ENCODE measurements at places on chromosomes 7 and 10.

DNA sequence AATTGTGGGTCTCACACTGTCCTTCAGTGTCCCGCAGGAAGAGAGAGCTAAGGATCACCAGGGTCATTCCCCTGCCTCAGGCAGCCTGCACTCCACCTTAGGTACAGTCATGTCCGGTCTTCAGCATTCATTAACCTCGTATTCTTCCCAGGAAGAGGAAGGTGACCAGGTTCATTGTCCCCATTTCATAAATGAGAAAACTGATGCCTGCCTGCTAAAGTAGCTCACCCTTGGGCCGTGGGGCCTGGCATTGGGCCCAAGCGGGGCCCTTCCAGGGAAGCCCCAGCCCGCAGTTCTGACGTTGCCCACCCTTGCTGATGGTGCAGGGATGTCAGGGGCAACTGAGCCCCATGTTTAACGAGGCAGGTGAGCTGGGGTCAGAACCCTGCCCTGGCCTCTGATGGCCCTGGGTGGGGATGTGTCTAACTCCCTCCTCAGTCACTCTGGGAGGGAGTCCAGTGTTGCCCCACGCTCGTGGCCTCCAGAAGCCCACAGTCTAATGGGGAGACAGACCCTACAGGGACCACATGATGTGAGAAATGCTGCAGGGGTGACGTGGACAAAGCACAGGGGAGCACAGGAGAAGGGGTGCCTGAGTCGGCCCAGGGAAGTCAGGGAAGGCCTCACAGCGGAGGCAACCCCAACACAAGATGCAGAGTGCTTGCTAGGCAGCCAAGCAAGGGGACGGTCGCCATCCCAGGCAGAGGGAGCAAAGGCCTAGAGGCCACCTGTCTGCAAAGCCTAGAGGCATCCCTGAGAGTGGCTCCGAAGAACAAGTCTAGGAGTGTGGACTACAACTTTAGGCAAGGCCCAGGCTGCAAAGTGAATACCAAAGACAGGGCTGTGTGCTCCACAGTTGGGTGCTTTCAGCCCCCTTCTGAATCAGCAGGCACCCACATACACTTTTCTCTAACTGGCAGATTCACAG, 25.1 kb downstream of the DDIT4 start:
- no peak for DNase-seq

GRCh38 chr10:58322072-58322834, 12.6 kb upstream of the UBE2D1 start:
- no peak for DNase-seq

GRCh38 chr10:128854963-128855362, 612.1 kb upstream of the MGMT start:
- DNase-seq = no peak

DNA sequence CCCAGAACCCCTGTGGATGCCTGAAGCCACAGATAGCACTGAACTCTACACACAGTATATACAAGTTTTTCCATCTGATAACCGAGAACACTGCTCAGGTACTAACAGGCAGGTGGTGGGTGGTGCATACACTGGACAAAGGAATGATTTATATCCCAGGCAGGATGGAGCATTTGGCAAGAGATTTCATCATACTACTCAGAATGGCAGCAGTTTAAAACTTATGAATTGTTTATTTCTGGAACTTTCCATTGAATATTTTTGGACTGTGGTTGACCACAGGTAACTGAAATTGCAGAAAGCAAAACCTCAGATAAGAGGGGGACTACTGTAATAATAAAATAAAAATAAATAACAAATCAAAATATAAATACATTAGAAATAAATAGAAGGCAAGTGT, 10.9 kb upstream of the KCNMA1 start:
- DNase-seq = no peak

GRCh38 chr7:67855322-67855721, 858.7 kb downstream of the TYW1 start:
- DNase-seq = no peak

- no peak for DNase-seq
Measured at GRCh38 chr10:24944512-24945255, 7.7 kb downstream of the PRTFDC1 start.

- DNase-seq = no peak
Measured at GRCh38 chr7:156025675-156026074, 213.4 kb upstream of the SHH start.

DNA sequence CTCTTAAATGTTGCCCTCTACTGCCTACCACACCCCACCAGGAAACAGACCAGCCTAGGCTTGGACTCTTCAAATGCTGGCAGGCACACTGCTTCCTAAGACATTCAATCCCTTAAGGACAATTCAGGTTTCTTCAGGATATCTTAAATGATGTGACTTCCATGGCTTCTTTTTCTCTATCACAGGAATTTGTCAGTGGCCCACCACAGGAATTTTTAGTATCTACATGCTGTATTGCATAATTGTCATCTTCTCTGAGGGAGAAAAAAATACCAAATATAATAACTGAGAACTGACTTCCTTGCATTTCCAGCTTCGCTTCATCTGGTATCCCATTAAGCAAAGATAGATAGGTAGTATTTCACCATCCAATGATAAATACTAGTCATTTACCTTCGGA, 129.3 kb downstream of the WNT2 start:
- no peak for DNase-seq

DNA sequence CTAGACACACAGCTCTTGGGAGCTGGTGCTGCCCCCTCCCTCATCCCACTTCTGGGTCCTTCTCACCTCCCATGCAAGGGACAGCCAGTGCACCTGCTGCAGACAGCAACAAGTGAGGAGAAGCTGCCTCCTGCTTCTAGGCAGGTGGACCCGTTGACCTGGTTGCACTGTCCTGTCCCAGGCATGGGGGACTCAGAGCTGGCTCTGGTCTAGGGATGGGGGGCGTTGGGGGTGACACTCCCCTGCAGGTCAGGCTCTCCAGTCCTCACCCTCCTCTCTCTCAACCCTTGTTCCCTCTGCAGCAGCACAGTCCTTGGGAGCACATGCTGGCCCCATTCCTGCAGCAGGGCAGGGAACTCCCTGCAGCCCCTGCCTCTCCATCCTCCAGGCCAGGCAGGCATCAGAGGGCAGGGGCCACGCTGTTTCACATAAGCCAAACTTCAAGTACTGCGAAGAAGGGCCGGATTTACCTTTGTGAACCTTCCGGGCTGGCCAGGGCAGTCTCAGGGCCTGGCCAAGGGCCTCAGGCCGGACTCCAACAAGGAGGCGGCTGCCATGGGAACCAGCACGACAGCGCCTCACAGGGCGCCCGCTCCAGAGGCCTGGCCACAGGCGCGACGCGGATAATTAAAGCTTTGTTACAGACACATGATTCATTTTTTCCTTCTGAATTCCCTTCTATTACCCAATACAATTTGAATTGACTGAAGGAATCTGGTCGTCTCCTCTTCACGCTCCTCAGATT, 48.5 kb downstream of the RASGEF1A start:
- no peak for DNase-seq

DNA sequence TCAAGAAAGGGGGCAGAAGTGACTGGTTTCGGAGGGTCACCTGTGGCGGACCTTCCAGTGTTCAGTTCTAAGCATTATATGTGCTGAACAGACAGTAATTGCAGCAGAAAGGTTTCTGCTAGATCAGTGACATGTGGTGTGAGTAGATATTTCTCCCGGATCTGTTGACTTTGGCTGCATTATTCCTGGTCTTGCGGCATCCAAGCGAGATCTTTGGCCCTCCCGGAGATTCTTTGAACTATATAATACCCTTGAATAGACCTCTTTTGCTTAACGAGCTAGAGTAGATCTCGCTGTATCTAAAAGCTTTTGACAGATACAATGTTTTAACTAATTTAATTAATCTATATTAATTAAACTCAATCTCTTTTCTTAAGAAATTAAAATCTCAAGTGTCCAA, 99.8 kb downstream of the PTN start:
- DNase-seq = no peak

DNA sequence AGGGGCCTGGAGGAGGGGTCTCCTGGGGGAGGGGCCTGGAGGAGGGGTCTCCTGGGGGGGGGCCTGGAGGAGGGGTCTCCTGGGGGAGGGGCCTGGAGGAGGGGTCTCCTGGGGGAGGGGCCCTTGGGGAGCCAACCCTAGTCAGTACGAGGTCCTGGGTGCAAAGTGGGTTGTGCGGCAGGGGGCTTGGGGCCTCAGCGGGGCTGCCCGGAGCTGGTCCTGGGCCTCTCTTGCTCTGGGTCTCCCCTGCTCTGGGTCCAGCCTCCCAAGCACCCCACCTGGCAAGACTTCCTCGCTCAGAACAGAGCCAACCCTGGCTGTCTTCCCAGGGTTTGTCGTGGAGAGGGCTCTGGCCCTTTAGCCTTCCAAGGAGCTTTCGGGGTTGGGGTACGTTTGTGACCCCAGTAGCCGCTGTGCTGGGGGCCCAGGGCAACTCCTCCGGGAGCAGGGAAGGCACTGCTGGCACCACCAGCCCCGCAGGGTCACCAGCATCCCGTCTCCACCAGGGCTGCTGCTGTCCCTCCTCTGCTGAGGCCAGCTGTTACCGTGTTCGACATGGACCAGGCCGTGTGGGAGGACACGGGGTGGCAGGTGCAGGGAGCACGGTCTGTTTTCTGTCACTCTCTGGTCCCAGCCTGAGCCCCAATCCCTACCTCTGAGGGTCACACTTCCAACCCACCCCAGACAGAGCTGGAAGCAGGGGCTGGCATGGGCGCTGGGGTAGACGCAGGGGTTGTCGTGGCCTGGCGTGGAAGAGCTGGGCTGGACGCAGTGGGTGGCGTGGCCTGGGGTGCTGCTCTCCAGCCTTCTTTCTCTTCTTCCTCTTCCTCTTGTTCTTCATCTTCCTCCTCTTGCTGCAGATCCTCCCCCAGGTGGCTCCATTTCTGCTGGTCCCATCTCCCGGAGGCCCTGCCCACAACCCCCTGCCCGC, 22.8 kb downstream of the PWWP2B start:
- no peak for DNase-seq

DNA sequence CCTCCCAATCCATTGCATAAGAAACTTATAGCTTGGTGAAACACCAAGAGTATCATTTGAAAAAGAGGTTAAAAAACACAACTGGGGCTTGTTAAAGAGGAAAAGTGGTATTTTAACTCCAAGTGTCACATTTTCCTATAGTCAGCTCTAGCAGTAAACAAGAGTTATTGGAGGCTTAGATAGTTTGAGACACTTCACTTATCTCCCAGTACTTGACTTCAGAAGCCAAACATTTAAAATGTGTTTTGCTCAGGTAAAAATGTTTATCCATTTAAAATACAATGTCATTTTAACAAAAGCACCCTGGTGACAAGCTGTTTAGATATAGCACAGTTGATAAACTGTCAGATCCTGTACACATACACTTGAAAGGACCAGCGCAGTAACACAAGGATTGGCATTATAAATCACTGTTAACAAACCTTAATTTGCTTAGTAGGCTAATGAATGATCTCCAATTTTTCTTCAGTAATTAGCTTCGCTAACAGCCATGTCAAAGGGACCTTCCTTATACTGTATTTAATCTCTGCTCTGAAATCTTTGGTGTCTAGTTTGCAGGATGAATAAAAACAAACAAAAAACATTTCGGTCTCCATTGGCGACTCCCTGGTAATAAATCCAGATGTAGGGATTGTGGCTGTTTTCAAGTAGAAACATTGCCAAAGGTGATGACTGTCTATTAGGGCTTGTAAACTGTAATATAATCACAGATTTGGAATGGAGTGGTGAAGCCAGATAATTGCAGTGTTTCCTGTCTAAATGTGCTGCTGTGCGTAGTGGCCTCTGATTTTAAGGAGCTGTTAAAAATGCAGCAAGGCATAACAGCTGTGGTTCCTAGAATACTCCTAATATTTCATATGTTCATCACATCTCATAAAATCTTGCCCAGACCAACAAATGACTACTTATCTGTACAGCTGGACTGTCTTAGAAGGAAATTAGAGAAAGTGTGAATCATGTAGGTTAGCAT, 545.1 kb downstream of the AUTS2 start:
- DNase-seq = no peak

DNA sequence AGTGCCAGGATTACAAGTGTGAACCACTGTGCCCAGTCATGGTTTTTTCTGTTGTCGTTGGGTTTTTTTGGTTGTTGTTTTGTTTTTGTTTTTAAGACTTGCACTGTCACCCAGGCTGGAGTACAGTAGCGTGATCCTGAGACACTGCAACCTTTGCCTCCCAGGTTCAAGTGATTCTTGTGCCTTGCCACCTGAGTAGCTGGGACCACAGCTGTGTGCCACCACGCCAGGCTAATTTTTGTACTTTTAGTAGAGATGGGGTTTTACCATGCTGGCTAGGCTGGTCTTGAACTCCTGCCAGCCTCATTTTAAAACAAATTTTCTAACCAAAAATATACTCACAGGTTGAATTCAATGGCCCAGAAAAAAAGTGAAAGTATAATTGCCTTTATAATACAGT, 174.1 kb downstream of the AHR start:
- no peak for DNase-seq

DNA sequence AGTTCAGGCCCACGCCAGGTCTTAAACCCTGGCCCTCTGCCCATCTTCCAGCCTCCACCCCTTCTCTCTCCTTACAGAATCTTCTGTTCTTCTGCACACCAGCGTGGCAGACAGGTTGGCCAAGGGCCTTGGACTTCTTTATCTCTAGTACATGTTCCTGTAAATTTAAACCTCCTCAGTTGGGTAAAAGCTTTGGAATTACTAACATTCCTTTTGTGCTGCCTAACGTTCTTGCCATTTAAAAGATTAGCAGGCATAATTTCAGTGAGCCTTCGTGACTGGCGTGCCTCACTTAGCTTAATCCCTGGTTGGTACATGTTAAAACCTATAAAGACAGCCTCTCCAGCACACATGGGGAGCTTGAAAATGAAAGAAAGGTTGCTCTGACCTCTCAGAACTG, 192.2 kb downstream of the CUX1 start:
- no peak for DNase-seq

GRCh38 chr10:11276449-11276990, 258.8 kb downstream of the CELF2 start:
- no peak for DNase-seq

- DNase-seq = no peak
Measured at GRCh38 chr10:86200867-86201266, 165.7 kb downstream of the GRID1 start.

DNA sequence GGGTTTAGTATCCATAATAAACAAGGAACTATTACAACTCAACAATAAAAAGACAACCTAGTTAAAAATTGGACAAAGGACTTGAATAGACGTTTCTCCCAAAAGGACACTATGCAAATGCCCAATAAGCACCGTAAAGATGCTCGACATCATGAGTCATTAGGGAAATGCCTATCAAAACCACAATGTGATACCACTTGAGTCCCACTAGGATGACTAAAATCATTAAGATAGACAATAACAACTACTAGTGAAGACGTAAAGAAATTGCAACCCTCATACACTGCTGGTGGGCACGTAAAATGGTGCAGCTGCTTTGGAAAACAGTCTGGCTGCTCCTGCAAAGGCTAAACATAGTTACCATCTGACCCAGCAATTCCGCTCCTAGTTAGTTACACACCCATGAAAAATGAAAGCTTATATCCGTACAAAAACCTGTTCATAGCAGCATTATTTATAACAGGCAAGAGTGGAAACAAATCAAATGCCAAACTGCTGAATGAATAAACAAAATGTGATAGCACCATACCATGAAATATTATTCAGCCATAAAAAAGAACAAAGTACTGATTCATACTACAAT, 17.3 kb downstream of the CCDC3 start:
- DNase-seq = no peak

Data from stimulated activated CD4-positive, alpha-beta T cell treated with anti-CD3 and anti-CD28 coated beads, Interleukin-1b, Interleukin-23, amount 100 ng/mL, for 24 hours (primary cell).